Activated CD4-positive, alpha-beta T cell treated with anti-CD3 and anti-CD28 coated beads for 1 hour (primary cell): ENCODE measurements at places on chromosomes 3 and 15.

GRCh38 chr15:35126236-35126635 lies 41.1 kb upstream of the NANOGP8 start:
- no peak for DNase-seq

GRCh38 chr3:143775459-143775858 lies 72.8 kb downstream of the SLC9A9 start:
- DNase-seq, result no peak

- no peak for DNase-seq
Observed at GRCh38 chr3:117656391-117656790, 946.8 kb downstream of the TUSC7 start.

DNA sequence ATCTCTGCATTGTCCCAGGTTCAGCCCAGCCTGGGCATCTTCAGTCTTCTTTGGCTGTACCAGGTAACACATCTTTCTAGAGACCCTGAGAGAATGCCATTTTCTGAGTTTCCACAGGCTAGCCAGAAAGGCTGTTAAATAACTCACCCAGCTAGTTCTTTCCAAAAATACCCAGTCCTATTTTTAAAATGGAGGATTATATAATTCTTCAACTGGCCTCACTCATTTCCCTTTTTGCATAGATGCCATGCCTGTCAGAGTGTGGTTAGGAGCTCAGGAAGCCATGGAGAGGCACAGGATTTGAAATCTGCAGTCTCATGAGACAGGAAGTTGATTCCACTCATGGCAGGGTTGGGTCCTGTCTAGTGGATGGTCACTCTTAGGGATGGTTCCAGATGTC lies 39.8 kb downstream of the CEMIP start:
- DNase-seq, result no peak

GRCh38 chr3:42010530-42010929 lies 48.6 kb upstream of the ULK4 start:
- no peak for DNase-seq

GRCh38 chr3:188158731-188159310 lies 4.9 kb downstream of the LPP start:
- no peak for DNase-seq

GRCh38 chr3:24828551-24828950 lies 333.9 kb upstream of the THRB start:
- DNase-seq, result no peak

GRCh38 chr3:142972092-142972753 lies 8.7 kb upstream of the PAQR9 start:
- DNase-seq, result no peak

- no peak for DNase-seq
Observed at GRCh38 chr3:125140818-125141595, 71.5 kb downstream of the SLC12A8 start.

GRCh38 chr15:49323207-49323606 lies 99.8 kb upstream of the FGF7 start:
- no peak for DNase-seq

GRCh38 chr15:58312031-58312430 lies 119.8 kb upstream of the LIPC start:
- DNase-seq, result no peak

DNA sequence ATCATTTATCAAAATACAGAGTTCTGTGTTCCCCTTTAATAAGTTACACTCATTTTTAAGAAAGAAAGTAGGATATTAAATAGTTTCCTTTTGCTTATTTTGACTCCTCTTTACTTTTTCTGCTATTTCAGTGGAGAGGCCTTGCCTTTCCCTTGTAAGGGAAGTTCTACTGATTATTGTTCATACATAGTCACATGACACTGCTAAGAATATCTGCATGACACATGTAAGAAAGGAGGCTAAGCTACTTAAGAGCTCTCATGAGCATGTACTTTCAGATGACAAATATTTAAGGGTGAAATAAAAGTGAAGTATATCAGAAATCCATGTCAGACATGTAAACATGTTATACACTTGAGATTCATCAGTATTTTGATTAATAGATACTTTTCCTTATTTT lies 39.0 kb downstream of the MYRIP start:
- no peak for DNase-seq

DNA sequence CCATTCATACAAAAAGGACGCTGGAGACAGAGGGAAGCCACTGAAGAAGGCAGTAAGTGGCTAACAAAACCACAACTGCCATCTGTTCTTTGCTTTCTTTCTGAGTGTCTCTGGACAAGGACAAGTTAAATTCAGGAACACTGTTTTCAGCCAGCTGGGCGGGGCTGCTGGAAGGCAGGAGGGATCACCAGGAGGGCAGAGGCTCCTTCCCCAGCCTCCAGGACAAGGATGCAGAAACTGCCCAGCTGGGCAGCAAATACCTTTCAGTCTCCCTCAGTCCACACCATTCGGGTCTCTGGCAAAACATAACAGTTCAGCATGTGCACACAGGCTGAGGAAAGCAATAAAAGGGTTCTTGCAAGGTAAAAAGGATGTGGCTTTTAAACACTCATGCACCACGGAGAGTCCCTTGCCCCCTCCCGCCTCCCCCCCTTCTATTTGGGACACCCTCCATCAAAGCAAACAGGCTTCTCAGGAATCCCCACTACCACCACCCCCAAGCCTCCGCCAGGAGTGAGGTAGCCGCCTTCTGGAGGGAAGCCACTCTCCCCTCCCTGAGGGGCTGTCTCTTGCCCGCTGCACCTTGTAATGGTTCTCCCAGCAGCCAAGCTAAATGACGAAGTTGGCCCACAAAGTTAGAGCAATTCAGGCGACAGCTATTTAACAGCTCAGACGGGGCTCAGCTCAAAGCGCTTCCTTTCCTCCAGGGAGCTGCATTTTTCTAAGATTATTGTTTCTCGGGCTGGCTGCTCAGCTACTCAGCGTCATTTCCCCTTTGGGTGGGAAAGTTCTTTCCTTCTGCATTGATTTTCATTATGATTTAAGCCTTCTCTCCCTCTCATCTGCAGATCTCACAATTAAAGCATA lies 3.8 kb downstream of the HEG1 start:
- DNase-seq, result peak; percentile 55

DNA sequence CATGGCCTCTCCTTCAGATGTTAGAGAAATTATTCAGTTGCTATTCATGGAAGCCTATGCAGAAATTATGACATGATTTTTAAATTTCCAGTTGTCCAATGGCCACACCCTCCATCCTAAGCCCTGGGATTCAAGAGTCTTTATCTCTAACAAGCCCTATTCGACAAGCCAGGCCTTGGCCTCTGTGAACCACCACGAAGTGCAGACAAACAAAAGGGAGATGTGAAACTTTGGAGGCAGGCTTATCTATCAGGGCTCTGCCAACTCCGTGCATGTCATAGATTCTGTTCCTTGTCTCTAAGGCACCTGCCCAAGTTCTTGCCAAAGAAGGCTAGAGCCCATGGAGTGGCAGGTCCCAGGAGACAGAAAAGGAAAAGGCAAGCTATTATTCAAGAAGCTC lies 212.4 kb upstream of the ADAMTS9 start:
- no peak for DNase-seq

DNA sequence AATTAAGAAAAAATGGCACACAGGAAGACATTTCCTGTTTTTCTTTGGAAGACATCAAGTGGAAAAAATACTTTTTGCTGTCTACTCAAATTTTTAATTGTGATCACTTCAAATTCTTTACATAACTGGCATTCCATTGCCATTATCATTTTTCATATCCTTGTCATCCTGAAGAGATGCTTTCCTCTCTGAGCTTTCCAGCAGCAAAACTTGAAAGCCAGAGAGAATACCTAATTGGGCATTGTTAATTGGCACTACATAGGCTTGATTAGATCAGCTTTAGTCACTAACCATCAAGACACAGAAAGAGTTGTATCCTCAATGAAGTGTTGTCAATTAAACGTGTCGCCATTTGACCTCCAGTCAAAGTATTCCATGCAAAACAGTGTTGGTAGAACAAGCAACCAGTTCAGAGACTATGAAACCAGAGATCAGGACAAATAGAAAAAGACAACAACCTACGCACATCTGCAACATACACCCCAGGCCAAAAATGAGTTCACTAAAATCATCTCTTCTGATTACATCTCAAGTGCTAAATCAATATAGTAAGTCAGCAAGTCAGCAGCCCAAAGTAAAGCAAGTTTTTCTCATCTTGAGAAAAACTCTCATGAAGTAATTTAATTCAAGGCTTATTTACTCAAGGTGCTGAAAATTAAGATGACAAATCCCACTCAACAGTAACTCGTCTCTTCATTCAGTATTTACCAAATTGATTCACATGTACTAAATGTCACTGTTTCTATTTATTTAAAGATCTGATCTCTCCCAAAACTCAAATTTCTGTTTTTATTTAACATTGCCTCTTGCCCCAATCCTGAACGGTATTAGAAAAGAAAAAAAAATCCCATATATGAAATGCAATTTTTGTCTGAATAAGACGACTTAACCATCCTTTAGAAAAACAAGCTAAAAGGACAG lies 123.0 kb downstream of the SUCLG2 start:
- DNase-seq, result no peak

GRCh38 chr15:62491642-62492041 lies 326.6 kb upstream of the C2CD4B start:
- no peak for DNase-seq

DNA sequence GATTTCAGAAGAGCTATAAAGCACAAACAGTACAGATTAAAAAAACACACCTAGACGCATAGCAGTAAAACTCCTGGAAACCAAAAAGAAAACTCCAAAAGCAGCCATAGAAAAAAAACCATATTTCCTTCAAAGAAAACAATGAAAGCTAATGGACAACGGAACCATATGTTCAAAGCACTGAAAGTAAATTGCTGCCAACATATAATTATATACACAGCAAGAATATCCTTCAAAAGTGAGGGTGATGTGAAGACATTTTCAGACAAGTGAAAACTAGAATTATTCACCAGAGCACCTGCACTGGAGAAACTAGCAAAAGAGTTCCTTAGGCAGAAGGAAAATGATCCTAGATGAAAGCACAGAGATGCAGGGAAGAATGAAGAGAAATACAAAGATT lies 58.2 kb upstream of the PCSK6 start:
- DNase-seq, result no peak

GRCh38 chr3:112411425-112411824 lies 78.5 kb downstream of the CD200 start:
- DNase-seq, result no peak

DNA sequence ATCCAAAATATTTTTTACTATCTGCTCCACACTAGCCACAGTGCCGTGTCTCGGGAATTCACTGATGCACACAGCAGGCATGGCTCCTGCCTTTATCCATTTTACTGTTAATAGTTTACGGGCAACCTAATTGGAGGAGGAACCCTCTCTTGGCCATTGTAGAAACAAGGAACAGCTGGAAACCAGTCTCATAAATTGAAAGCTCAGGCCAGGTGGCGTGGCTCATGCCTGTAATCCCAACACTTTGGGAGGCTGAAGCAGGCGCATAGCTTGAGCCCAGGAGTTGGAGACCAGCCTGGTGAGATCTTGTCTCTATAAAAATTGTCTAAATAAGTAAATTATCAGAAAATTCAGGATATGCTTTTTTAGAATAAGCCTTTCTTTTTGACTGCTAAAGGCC lies 39.0 kb downstream of the IL5RA start:
- DNase-seq, result no peak

DNA sequence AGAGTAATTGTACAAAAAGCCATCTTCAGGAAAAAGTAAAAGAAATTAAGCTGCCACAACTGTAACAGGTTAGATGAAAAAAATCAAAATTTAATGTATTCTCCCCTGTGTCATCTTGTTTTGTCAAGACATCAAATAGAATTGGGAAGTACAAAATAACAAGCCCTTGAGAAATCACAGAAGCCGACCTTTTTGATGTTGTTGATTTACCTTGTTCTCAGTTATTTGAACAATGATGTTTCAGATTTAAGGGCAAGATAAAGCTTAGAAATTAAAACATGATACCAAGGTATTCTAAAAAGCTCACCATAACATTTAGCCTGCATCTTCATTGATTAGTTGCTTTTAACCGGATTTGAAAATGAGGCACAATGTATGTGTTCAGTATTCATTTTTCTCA lies 523.0 kb downstream of the FOXP1 start:
- DNase-seq, result no peak

DNA sequence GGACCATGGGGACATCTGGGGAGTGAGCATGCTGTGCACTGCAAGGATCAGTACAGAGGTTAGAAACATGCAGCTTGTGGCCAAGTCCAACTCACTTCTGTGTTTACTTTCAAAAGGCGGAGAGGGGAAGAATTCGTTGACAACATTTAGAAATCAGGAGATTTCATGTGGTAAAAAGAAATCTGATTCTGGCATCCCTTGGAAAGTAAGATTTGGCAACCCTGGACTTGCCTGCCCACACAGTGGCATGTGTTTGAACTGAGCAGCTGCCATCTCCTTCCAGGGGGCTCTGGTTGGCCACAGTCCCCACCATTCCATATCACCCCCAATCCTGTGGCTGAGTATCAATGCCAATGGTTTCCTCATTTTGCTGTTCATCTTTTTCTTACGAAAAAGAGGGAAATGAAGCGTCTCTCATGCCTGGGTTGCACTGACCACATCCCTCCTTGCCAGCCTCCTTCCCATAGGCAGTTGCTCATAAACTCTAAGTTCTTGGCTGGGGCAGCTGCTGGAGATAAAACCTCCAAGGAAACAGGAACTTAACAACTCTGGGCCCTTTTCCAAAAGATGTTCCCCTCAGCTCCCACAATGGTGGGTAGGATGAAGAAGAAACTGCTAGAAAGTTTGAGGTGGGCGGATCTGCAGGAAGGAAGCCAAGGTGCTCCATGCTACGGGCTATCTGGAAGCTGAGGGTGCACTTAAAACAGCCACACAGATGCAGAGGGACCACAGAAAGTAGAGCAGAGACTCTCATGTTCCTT lies 29.2 kb downstream of the SLC6A11 start:
- DNase-seq, result no peak

DNA sequence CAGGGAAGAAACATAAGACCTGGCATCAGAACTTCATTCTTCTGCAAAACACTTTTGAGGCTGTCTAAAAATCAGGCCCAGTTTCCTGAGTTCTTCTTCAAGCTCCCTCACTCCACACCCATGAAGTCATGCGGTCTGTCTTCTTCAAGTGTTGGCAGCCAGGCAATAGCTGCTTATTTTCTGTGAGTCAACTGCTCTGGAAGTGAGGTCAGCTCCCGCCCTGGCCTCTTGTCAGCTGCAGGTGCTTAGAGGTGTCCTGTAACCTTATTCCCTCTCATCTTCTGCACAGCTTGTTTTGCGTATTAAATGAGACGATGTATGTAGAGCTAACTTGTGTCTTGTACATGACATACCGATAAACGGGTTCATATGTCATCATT lies 226.1 kb downstream of the ADAMTS17 start:
- DNase-seq, result no peak

GRCh38 chr15:29044503-29044901 lies 158.7 kb downstream of the APBA2 start:
- DNase-seq, result no peak

DNA sequence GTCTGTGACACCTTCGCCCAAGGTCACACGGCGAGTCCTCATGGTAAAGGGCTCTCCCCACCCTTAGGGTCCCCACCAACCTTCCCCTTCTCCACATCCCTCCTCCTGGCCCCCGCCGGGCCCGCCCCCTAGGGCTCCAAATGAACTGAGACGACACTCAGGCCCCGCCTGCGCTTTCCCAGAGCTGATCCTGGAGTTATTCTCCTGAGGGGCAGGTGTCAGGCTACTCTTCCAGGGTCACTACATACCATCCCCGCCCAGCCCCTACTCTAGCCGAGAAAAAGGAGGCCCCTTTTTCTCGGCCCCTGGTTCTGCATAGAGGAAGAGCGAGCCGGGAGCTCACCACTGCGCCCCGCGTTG lies 292 bp downstream of the USP4 start:
- DNase-seq, result peak; percentile 15
